Fibroblast of the aortic adventitia (primary cell): ENCODE measurements at places on chromosomes 2 and 18. TPM values are rescaled to one million over a fixed set of nuclear protein-coding genes. Genes with fewer than 3 reads are reported as not detected.

DNA sequence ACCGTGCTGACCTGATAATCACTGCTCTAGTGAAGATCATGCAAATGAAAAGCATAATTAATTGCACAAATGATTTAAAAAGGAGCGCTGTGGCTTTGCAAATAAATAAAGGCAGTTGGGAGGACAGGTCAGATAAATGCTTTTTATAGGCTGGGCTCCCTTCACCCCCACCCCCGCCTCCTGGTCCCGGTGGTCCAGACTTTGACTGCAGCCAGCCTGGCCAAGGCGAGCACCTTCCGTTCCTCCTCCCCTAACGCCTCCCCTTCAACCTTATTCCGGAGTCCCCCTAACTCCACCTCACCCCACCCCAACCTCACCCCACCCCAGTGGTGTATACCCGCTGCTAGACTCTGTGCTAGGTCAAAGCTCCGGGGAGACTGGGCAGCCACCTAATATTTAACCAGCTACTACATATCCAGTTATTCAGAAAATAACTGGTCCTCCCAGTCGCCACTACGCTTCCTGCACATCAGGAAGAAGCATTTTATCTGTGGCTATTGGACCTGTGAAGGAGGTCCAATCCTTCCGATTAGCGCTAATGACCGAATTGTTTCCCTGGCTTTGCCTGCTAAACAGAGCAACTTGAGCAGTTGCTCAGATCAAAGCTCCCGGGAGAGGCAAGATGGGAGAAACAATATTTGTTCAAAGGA lies 3.7 kb upstream of the SP9 start:
- no peak for DNase-seq

GRCh38 chr2:241036964-241037421 lies 38.6 kb downstream of the SNED1 start:
- no peak for DNase-seq

The RAB6D gene
- total RNA-seq = under 0.01 TPM in 1 of 2 replicates, not detected in the other

The HYCC2 gene
- total RNA-seq = 6.2 and 11.7 TPM in 2 replicates

GRCh38 chr18:67652288-67652687 lies 135.8 kb upstream of the DSEL start:
- DNase-seq = no peak

DNA sequence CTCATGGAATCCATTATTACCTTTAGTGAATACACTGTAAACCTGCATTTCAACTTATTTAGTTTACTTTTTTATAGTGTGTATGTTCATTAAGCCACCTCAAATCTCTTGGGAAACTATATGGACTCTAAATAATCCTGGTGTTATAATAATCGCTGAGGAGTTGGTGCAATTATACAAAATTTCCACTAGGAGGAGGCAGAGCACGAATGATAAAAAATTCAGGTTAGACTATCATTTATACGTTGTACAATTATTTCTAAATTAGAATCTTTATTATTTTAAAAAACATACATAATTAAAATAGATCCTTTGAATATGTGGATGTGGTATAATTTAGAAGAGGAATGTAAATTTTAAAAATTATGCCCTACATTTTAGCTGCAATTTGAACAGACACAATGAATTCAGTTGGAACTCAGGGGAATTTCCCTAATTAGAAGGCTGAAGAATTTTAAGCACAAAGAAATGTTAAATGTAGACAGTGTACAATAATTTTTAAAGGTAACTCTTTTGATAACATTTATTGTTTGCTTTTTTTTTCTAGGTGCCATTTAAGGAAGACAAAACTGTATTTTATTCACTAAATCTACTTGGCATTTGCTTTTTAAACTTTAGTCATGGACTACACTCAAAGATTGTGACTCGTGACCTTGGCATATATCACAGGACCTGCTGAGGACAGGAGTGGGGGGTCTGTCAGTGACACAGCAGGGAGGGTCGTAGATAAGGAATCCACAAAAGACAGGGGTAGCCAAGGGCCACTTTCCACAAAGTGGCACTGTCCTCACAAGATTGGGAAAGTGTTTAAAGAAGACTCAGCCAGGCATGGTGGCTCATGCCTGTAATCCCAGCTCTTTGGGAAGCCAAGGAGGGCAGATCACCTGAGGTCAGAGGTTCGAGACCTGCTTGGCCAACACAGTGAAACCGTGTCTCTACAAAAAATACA lies 45.5 kb downstream of the RAB12 start:
- peak; percentile 59 for DNase-seq

The CD8B gene
- total RNA-seq = not detected in 2 replicates

The UGT1A3 gene
- total RNA-seq = not detected in 2 replicates

GRCh38 chr2:55856936-55857335 lies 66.6 kb downstream of the EFEMP1 start:
- peak; percentile 38 for DNase-seq

The SCYGR4 gene
- total RNA-seq = not detected in 2 replicates

The NEU2 gene
- total RNA-seq = not detected in 2 replicates

- DNase-seq = peak; percentile 52
Measured at GRCh38 chr2:224691563-224691962, 24.6 kb downstream of the CCDC195 start.

The TET3 gene
- total RNA-seq = 2.4 and 6.1 TPM in 2 replicates

GRCh38 chr2:70716131-70716743 lies 51.8 kb downstream of the ADD2 start:
- DNase-seq = no peak

- no peak for DNase-seq
Measured at GRCh38 chr2:202046572-202046971, 12.9 kb downstream of the FZD7 start.

DNA sequence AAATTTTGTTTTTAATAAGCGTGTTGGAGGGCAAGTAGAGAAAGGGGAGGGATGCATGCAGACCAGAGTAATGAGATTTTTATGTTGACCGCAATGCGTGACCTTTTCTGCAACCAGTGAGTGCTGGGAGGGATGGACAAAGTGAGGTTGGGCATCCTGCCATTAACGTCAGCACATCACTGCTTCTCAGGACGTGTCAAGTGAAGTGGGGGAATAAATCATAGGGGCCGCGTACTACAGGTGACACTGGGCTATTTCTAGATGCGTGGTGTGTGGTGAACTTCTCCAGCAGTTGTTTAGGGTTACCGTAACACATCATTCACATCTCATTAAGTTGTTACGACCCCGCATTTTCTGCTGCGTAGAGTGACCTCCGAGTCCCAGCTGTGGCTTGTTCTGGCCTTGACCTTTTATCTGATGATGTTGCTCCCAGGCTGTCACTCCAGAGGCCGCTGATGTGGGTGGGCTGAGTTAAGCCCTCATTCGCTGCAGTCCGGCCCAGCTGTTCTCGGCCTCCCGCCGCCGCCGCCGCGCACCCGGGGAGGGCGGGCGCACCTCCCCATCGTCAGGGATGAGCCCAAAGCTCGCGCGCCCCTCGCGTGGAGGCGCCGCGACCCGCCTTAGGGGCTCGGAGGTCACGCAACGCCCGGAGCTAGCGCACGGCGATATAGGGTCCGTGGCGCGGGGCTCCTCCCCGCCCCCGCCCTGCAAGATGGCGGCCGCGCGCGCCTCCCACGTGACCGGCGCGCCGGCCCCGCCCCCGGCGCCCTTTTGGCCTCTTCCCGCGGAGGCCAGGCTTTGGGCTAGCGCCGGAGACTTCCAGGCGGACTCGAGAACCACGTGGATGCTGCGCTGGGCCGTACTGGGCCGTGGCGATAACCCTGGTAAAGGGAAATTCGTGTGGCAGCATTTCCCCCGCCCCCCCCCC lies 3.5 kb downstream of the ZCCHC2 start:
- DNase-seq = peak; percentile 77

DNA sequence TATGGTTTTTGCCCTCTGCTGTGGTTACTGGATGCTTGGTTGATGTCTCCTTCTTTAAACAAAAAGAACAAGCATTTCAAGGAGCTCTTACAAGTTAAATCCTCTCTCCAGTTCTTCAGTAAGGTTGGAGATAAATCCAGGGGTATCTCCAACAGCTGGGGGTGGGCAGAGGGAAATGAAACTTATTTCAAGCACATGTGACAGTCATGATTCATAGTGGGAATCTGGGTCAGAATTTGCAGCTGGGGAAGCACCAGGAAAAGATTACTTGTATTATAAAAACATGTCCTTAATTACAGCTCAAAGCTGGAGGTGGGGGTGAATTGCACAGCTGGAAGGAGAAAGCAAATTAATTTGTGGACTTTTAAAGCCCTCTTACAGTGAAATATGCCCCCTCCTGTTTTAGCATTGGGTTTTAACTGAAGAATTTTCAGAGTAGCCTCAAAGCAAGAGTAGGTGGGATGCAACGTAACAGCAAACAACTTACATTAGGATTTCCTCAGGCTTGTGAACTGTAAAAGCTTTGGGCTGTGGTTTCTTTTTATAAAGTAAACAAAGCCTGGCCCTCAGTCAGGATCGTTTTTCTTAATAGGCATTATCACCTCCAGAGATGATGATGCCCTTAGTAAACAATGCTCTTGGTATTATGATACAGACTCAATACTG lies 596.4 kb downstream of the NYAP2 start:
- peak; percentile 39 for DNase-seq

The DOK6 gene
- total RNA-seq = 2.1 and 3.2 TPM in 2 replicates

- peak; percentile 29 for DNase-seq
Measured at GRCh38 chr2:136025057-136025973, 39.9 kb upstream of the DARS1 start.

DNA sequence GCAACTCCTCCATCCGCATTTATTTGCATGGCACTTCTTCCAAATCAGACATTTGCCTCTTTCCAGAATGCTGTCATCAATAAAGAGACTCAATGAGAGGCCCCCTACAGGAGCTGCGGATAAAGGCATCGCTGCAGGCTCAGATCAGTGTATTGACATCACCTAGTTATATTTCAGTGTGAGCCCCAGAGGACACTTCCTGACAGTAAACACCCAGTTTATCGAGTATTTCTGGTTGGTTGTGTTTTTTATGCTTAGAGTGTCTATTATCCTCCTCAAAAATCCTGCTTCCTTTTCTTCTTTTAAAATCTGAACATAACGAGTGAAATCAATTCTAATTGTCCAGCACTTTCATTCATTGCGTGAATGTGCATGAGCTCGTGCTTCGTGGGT lies 38.8 kb downstream of the NRP2 start:
- no peak for DNase-seq

GRCh38 chr2:119246884-119247843 lies 23.5 kb downstream of the STEAP3 start:
- no peak for DNase-seq

- no peak for DNase-seq
Measured at GRCh38 chr18:64712035-64712434, 563.1 kb upstream of the LINC00305 start.

DNA sequence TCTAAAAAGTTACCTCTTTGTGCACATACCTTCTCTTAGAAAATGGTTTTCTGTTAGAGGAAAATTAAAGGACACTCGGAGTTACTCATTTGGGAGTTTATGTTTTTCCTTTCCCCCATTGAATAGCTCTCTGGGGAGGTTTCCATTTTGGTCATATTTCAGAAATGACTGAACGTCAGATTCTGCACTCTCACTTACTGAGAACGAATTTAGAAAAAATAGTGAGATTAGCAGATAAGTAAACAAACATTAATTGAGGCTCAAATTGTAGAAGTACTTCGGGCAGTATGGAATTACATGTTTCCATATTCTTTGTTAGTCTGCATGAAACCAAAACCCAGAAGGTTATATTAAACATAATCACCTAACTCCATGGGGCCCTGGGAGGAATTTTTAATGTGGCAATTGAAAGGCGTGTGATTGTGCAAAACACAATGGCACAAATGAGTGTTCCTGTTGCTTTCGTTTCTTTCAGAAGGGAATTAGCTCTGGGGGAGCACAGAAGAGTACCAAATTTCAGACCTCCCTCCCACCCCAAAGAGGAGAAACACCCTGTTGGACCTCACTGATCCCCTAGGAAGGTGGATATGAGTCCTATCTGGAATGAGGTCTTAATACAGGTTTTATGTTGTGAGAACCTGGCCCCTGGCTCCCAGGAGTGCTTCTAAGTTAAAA lies 212.3 kb downstream of the BCL2 start:
- DNase-seq = no peak

DNA sequence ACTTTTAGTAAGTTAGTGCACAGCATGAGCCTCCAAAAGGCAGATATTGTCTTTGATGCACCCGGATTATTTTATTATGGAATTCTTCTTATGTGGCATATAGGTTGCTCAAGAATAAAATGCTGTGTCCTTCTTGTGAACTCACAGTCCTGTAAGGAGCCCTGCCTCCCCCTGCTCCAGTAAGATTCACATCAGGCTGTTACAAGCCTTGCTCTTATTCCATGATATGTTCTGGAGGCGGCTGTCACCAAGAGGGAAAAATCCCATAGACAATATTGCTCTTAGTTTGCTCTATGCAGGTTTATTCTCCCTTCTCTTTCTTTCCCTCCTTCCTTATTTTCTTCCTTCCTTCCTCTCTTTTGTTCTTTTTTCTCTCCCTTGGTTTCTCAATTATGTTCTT lies 182.3 kb downstream of the MYT1L start:
- no peak for DNase-seq

DNA sequence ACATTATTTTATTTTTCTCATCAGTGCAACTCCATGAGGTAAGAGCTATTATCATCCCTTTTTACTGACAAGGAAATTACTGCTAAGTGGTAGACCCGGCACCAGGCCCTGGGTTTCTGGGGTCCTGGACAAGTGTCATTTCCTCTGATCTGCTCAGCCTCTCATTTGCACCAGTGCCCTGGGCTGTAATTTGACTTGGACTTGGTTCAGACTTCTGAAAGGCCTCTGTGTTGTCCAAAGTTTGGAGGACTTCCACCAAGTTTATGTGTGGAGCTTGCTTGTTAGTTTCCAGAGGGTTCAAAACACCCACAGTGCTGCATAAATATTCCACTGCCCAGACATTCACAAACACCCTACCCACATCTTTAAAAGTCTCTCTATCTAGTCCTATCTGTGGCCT lies 44.0 kb upstream of the PPP1CB start:
- no peak for DNase-seq

GRCh38 chr2:118586312-118586711 lies 261.1 kb downstream of the EN1 start:
- no peak for DNase-seq

The SAG gene
- not detected in 2 replicates for total RNA-seq

The SLC8A1 gene
- 39.1 and 112 TPM in 2 replicates for total RNA-seq

The TMEM247 gene
- total RNA-seq = not detected in 2 replicates

DNA sequence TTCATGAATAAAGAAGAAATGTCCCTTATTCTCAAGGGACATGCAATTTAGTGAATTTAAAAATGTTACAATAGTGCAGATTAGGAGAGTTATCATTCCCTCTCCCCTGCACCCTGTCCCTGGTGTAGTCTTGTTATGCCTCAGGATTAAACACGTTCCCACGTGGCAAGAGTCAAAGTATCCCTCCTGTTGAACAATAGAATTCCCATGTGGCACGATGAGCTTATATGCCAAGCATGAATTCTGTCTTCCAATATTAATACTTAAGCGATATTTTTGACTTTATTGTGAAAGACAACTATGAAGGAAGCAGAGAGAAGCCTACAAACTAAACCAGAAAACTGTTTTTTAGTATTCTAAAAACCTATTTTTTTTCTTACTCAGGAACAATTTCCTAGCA lies 36.7 kb upstream of the SPAG16 start:
- peak; percentile 31 for DNase-seq
